ENCODE measurements at places on chromosomes 16 and 17.

- no peak for DNase-seq
Measured at GRCh38 chr17:9513266-9513665, 62.4 kb downstream of the STX8 start.

DNA sequence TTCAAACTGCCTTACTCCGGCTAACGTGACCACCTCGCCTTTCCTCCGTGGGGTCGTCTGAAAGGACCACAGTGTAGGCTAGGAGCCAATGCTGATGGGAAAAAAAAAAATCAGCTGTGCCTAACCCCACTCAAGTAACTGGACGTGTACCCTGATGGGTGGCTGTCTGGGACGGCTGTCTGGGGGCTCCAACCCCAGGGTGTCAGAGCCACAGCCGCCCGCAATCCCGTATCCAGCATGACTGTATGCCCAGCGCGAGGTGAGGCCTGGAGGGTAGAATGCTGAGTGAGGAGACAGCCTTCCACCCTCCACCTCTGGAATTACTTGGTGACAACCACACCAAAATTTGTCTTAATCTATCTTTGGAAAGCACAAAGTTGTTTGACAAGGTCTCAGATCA lies 2.8 kb downstream of the CSNK1D start:
- no peak for DNase-seq

DNA sequence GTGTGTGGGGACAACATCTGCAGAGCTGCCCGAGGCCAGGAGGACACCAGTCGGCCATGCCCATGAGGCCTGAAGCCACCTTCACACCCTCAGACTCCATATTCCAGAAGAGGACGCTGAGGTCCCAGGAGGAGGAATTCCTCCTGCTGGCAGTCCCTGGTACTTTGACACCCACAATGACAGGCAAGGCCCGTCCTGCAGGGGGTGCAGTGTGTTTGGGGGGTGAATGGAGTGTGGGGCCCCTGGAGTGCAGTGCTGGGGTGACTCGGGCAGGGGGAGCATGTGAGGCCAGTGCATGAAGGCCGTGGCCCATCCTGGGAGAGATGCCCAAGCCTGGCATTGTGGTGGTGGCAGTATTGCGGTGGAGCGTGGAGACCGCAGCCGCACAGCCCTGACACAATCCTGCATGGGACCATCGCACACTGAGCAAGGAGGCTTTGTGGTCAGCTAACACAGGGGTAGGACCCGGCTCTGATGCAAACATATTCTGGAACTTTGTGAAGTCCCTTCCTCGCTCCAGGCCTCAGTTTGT lies 52.2 kb downstream of the ZDHHC7 start:
- DNase-seq, result no peak

- no peak for DNase-seq
Measured at GRCh38 chr16:27359615-27360014, 42.4 kb upstream of the IL21R start.

- no peak for DNase-seq
Measured at GRCh38 chr16:1460602-1461138, 14.2 kb downstream of the CLCN7 start.

GRCh38 chr16:69932228-69932627 lies 18.9 kb upstream of the CLEC18A start:
- DNase-seq, result no peak

DNA sequence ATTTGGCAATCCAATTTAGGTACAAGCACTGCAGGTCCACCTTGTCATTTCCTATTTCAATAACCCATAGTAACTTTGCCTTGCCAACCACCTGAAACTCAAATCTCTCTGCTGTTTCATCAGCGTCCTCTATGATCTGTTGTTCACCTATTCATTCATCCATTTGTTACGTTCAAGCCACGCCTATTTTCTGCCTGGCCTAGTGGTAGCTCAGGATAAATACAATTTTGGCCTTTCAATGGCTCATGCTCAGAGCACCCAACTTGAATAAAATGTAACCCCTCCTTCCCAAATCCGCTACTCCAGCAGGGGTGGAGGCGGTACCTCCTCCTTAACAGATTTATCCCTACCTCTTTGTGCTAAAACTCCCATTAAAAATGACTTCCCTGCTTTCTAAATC lies 3.6 kb upstream of the FBXO47 start:
- no peak for DNase-seq

DNA sequence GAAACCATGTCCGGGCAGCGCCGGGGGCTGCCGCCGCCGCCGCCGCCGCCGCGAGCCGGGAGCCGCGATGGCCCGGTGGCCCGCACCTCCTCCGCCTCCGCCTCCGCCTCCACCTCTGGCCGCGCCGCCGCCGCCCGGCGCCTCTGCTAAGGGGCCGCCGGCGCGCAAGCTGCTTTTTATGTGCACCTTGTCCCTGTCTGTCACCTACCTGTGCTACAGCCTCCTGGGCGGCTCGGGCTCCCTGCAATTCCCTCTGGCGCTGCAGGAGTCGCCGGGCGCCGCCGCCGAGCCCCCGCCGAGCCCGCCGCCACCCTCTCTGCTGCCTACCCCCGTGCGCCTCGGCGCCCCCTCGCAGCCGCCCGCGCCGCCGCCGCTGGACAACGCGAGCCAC lies 587 bp downstream of the HS3ST4 start:
- no peak for DNase-seq

DNA sequence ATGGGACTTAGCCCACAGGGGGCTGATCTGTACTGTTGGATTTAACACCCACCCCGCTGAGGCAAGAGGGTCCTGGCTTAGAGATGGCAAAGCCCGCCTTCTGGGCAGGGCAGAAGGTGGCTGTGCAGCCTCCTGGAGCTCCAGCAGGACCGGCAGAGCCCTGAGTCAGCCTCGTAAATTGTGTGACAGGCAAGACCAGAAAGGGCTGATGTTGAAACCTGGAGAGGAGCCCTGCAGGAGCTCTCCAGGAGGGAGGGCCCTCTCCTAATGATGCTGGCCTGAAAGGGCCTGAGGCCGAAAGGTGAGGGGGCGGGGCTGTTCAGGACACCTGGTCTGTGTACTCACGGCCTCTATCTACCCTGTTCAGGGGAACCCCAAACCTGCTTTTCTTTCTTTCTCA lies 22.5 kb upstream of the MYO15B start:
- DNase-seq, result no peak

GRCh38 chr17:17004251-17004996 lies 32.5 kb upstream of the TNFRSF13B start:
- DNase-seq, result no peak

DNA sequence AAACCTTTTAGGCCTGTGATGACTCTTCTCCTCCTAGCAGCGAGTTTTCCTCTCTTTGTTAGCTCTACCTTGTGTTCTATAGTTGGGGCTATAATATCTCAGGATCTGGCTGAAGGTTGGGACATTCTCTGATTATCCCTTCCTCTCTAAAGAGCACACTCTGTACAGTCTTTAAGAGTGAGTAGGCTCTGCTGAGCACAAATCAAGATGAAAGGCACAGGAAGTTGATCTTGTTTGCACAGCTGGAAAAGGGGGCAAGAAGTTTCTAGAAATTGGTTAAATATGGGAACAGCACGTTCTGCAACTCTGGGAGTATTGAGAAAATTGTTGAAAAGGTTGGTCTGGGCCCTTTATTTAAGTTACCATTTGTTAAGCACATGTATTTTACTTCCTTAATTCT lies 240.9 kb downstream of the CDH11 start:
- no peak for DNase-seq

DNA sequence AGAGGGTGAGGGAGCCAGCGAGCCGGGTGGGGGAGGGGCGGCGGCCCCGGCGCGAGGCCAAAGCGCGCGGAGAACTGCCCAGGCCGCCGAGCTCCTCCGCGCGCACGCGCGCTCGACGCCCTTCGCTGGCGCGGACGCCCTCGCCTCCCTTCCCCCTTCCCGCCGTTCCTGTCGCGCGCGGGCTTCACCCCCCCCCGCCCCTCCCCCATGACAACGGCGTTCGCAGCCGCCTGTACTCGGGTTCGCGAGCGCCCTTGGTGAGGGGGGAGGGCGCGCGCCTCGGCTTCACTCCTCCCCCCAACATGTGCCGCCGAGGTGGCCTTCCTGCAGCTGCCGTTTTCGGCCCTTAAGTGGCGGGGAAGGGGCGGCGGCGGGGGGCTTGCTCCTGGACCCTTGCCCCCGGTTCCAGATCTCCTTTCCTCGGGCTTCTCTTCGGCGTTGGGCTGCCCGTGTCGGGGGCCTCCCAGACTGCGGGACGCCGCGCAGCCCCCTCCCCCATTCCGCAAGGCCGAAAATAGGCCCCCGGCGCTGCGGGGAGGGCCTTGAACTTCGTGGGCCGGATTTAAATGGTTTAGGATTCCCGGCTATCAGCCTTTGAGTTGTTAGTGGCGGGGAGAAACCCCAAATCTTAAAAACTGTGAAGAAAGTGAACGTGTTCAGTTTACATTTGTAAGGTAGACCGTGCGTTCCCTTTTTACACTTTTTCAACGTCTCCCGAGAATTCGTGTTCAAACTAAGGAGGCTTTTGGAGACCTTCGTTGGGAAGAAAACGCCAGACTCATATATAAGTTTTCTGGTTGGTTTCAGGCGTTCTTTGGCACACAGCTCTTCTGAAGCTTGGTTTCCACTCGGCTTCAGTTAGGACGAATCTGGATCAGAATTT lies 653 bp downstream of the SRRM2 start:
- DNase-seq, result no peak

DNA sequence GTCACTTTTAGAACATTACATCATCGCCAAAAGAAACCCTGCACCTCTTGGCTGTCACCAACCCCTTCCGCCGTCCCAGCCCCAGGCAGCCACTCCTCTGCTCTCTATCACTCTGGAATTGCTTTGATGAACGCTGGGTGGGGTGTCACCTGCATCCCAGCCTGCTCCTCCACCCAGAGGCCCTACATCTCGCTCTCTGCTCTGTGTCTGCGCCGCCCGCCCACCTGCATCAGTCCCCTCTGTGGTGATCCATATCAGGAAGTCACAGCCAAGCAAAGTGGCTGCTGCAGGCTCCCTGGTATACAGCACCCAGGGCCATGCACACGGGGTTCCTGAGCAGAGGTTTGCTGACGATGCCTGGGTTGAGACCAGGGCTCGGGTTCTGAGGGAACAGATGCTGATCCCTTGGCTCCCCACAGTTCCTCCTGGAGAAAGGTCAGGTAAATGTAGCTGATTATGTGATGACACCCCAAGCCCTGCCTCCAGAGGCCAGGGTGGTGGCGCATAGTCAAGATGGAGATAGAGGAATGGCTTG lies 30.8 kb downstream of the MPRIP start:
- no peak for DNase-seq

DNA sequence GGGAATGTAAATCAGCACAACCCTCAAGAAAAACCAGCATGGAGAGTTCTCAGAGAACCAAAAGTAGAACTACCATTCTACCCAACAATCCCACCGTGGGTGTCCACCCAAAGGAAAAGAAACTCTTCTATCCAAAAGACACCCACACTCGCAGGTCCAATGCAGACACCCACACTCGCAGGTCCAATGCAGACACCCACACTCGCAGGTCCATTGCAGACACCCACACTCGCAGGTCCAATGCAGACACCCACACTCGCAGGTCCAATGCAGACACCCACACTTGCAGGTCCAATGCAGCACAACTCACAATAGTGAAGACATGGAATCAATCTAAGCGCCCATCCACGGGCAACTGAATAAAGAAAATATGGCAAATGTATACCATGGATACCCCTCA lies 77.0 kb upstream of the RPH3AL start:
- DNase-seq, result no peak

DNA sequence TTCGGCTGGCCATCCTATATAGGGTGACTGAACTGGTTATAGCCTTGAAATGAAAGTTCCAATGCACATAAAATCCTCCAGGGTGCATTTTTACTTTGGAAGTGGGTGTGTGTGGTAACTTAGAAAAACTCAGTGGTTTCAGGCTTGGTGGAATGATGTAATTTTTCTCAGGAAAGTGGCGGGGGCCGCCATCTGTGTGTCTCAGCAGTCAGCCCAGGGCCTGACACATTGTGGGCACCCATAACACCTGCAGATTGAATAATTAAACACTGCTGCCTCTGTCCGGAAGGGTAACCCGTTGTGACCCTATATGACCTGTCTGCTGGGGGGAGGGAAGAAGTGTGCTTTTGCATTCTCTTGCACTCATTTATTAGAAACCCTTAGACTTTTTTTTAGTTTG lies 2.2 kb upstream of the PDP2 start:
- DNase-seq, result no peak

- no peak for DNase-seq
Measured at GRCh38 chr17:18161207-18162145, 22.2 kb upstream of the ALKBH5 start.

- no peak for DNase-seq
Measured at GRCh38 chr17:48605409-48605919, 678 bp upstream of the HOXB6 start.

DNA sequence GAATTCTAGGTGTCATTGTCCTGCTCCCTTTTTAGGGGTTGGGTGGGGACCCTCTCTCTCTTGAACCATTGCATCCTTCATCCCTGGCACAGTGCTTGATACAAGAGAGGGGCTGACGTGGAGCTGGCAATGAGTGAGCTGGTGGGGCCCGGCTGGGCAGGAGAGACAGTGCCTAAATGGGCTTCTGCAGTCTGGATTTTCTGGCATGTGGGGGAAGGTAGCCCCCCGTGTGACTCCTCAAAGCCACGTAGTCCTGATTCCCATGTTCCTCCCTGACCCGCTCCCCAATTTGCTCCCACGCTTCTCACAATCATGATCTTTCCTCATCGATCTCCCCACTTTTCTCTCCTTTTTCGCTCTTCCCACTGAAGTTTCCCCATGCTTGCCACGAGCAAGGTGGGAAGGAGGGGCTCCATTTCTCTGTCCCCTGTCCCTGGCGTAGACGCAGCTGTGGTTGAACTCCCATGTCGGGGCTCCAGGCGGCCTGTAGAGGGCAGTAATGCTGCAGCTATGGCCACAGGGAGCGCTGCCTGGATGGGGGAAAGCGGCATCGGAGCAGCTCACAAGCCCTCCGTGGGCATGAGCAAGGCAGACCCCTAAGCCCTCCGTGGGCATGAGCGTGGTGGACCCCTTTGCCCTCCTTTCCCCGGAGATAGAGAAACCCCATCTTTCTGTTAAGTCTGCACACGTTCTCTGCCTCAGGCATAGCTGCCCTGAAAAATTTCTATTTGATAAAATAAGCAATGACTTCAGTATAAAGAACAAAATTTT lies 47.5 kb downstream of the HAPSTR1 start:
- peak; percentile 25 for DNase-seq

- DNase-seq, result no peak
Measured at GRCh38 chr17:79330229-79330628, 255.6 kb downstream of the ENGASE start.

- DNase-seq, result peak; percentile 25
Measured at GRCh38 chr16:57023541-57024249, 34.3 kb downstream of the NLRC5 start.

Data from activated naive CD4-positive, alpha-beta T cell (primary cell).